Stimulated activated CD8-positive, alpha-beta memory T cell treated with anti-CD3 and anti-CD28 coated beads, Interleukin-7, amount 100 ng/mL, for 1 hour (primary cell): ENCODE measurements at places on chromosomes 12 and 14.

DNA sequence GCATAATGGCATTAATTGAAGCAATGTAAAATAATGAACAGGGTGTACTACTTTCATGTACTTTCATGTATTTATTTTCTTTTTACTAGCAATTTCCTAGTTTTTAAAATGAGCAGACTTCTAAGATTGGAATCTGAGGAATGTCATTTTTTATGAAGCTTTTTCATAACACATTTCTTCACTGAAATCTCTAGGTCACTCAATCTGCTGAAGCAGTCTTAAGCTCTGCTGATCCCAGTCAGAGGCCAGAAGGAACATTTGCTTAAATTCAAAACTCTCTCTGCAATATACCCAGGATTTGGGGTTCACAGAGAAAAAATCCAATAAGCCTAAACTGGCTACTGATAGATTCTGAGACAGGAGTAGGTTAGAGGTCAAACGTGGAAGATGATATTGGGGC is 73.6 kb upstream of the CNTN1 start:
- no peak for DNase-seq

DNA sequence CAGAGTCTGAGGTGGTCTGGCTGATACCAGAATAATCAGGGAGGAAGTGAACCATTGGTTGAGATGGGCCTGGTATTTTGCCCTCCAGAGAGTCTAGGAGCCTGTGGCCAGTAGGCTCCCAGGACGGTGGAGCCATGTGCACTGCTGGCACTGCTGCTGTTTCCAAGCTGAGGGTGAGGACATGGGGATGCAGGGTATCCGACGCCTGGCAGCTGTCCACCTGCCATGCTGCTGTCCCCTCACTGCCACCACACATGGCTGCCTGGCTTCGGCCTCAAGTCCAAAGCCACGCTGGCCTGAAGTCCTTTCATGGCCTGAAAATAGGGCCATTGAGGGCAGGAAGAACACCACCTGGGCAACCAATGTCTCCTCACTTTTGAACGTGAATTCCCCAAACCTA is 8.6 kb downstream of the CACNA1C start:
- DNase-seq: no peak

GRCh38 chr14:103402695-103403094 is 17.5 kb downstream of the MARK3 start:
- DNase-seq: no peak

DNA sequence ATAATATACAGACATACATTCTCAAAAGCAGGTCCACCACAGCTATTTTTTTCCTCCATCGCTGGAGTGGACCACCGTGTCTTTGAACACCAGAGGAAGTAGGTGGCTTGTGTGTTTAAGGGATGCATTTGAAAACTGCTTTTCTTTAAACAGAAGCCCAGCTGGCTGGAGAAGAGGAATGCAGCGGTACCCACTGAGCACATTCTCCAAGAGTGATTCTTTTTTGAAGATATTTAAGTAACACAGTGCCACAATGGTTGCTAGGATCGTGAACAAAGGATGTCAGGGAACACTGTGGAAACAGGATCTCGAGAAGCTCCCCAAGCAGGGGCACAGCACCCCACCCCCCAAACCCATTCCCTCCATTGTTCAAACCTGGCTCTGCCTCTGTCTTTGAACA is 286.6 kb upstream of the PWP1 start:
- no peak for DNase-seq

GRCh38 chr14:62079038-62079437 is 316.8 kb downstream of the SNAPC1 start:
- DNase-seq: no peak

- no peak for DNase-seq
These were observed 30.3 kb upstream of the AMIGO2 start for GRCh38 chr12:47110011-47110541.

DNA sequence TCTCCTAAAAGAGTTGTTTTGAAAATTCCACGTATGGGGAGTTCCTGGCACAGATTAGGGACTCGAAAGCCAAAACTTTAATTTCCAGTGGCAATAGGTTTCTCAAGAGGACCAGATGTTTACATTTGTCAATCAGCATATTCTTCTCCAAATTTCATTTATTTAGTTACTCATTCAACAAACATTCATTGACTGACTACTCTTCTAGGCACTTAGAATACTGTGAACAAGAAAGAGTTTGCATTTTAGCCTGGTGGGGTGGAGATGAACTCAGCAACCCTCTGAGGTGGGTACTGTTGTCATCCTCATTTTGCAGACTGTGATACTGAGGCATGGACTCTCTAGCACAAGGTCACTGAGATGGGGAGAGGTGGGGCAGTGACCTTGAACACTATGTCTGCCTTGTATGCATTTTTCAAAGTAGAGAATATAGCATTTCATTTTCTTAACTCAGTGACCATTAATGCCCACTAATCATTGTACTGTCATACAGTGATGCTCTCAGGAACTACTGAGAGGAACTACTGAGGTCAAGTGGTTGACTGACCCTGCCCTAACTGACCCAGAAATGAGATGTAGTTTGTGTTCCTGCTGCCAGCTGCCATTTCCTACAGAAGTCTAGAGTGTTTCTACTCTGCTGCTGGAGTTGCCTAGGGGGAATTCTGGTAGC is 2.2 kb downstream of the L3HYPDH start:
- no peak for DNase-seq

DNA sequence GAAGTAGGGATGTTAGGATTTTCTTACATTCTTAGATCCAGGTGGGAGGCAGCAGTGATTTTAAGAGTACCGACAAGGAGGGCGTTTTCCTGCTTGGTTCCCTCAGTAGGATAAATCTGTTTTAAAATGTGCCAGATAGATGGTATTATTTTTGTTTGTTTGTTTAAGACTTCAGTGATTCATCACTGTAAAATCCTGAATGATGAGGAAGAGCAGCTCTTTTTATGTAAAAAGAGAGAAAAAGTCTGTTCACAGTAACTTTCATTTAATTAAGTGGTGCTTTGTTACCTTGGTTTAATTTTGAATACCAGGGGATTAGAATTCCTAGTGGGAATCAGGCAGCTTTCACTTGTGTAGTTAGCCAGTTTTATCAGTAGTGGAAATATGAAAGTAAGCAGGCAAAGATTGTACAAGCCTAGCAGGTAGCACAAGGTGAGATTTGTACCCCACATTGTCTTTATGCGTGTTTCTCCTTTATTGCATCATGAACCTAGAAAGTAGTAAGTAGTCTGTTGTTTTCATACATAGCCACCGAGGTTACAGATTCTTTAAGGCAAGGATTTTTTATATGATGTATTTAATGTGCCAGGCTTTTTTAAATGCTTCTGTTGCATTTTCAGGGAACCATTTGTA is 349.6 kb downstream of the CCDC91 start:
- DNase-seq: no peak

- no peak for DNase-seq
These were observed 59.7 kb downstream of the GTF2A1 start for GRCh38 chr14:81161088-81161487.

GRCh38 chr12:120668868-120669840 is 17.8 kb upstream of the MLEC start:
- DNase-seq: no peak

DNA sequence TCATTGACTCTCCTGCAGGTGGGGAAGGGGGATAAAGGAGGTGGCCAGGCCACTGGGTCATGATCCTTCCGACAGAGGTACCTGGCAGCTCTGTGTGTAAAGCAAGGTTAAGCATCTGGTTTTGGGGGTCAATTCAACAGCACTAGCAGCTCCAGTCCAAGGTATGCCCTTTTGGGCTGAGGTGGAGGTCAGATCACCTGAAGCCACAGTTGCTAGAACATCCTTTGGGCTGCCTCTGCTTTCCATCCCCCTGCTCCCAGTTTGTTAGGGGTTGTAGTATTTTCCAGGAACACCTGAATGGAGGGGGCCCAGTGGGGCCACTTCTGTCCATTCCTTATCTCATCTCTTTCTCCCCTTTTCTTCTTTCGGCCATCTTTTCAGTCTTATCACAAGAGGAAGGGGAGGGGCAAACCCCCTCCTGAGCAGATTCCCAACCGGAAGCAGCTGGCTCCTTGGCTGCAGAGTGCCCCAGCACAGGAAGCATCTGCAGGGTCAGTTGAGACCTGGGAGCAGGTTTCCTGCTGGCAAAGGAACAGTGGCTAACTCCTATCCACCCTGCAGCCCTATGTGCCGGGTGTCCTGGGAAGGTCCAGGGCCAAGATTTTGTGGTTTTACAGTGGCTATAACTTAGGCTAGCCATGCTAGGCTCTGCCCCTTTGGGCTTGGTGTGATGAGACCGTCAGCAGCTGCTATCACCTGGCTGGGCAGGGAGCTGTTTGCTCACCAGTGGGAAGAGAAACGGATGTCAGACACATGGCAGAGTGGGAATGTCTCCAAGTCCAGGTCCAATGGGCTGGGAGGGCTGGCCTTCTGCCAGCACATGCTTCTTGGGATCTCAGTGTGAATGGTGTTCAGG is 40.2 kb downstream of the SH2B3 start:
- no peak for DNase-seq

- no peak for DNase-seq
These were observed 520.5 kb downstream of the GLT1D1 start for GRCh38 chr12:129373746-129374145.

DNA sequence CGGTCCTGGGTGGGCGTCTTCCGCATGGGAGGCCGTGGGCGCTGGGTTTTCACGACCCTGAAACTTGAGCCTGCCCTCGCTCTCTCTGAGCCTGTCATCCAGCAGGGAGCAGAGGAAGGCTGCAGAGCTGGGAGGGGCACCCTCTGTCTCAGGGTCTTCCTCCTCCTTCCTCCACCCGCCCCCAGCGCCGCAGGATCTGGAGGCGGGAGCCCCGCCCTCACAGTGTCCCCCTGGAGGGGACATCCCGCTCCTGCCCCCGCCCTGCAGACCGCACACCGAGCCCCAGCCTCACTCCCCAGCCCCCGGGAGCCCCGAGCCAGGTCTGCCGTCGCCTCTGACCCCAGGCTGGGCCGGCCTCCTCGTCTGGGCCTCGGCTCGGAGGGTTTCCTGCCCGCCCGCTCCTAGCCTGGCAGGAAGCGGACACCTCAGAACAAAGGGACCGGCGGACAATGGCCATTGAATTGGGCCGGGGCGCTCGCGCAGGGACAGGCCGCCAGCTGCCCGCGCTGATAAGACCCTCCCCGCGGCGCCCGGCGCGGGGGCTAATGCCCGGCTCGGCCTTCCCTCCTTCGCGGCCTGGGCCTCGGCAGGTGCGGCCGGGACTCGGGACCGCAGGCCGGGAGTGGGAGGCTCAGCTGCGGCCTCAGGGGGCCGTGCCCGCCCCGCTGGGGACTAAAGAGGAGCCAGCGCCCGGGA is 15.3 kb upstream of the NUDT14 start:
- DNase-seq: no peak

GRCh38 chr14:68657300-68658028 is 135.4 kb downstream of the ZFP36L1 start:
- no peak for DNase-seq

DNA sequence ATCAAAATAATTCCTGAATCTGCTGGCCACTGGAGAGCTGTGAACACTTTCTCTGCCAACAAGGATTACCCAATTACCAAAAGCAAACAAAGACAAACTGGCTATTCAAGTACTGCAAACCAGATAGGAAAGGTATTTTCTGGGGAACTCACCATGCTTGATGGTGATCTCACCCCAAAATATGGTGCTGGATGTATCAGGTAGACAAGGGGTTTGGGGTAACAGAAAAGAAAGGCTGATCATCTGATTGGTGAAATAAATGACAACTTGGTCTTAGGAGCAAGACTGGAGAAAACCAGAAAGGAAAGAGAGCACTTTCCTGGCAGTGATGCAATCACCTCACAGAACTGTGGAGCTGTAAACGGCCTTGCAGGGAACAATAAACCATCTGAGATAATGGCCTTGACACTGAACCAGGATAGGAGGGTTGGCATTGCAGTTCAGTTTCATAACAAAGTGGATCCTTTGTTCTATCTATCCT is 31.0 kb upstream of the NPFF start:
- no peak for DNase-seq

- no peak for DNase-seq
These were observed 317.4 kb upstream of the DDHD1 start for GRCh38 chr14:53470351-53471043.

DNA sequence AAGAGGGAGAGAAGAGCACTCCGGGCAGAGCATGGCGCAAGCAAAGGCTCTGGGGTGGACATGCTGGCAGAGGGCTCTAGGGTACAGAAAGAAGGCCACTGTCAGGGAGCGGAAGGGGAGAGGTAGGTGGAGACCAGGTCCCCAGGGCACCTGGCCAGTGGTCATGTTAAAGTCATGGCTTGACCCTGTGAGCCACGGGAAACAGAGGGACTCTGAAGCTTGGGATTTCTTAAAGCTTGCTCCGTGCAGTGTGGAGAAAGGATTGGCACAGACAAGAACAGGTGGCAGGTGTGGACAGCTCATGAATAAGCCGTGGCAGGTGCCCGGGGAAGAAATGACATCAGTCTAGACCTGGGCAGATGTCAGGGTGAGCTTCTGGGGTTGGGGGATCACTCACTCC is 413.8 kb downstream of the BCL11B start:
- DNase-seq: no peak
